ENCODE measurements at places on chromosomes 7 and 10.

GRCh38 chr10:74314166-74314565, 163.1 kb downstream of the ADK start:
- DNase-seq = no peak

- no peak for DNase-seq
Measured at GRCh38 chr10:111116762-111117445, 40.1 kb downstream of the ADRA2A start.

DNA sequence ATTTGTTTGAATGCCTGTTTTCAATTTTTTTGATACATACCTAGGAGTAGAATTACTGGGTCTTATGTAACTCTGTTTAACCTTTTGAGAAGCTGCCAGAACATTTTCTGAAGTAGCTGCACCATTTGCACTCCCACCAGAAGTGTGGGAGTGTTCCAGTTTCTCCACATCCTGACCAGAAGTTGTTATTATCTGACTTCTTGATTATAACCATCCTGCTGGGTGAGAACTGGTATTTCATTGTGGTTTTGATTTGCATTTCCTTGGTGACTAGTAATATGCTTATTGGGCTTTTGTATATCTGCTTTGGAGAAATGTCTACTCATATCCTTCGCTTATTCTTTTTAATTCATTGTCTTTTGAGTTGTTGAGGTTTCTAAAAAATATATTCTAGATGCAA, 117.2 kb upstream of the GLCCI1 start:
- no peak for DNase-seq

- DNase-seq = no peak
Measured at GRCh38 chr7:26388256-26388655, 96.6 kb downstream of the SNX10 start.

GRCh38 chr7:101367676-101368075, 5.0 kb downstream of the COL26A1 start:
- DNase-seq = no peak

GRCh38 chr7:104777301-104777800, 236.7 kb upstream of the KMT2E start:
- no peak for DNase-seq

DNA sequence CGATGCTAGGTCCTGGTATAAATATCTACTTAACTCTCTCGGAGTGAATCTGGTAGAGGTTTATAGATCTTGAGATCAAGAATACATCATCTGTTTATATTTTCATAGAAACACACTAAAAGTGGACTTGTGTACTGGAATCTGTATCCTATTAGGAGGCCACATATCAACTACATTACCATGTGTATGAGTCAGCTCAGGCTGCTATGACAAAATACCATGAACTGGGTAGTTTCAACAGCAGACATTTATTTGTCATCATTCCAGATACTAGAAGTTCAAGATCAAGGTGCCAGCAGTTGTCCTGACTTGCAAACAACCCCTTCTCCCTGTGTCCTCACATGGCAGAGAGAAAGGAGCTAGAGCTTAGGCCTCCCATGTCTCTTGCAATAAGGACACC, 113.9 kb upstream of the PFKP start:
- DNase-seq = no peak

DNA sequence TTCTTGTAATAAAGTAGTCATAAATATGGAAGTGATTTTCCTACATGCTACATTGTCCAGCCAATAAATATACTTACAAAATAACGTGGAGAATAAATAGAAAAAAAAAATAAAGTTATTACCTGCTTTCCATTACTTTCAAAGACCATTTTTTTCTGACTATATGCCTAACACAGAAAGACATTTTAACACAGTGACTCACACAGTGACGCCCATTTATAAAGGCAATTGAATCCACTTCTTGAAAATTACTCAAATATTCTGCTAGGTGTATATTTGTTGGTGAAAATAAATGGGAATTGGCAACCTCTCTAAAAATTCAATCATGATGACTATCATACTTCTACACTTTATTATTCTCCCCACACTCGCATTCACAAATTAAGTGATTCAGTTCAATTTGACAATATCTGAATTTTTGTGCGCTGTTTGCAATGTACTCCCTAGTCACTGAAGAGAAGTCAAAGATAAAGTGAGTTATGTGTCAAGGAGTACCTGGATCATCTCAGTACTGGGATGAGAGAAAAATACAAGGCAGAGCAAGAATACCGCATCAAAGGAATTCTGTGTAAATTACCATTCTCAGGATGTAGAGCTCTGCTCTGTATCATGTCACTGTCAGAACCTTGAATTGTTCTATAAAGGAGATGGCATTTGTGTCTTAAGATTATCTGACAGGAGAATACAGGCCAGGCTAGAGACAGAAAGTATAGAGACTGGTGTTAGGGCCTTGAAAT, 642.7 kb downstream of the IPMK start:
- no peak for DNase-seq

GRCh38 chr10:1372212-1372611, 316.0 kb downstream of the WDR37 start:
- no peak for DNase-seq

Measured in activated naive CD4-positive, alpha-beta T cell (primary cell).